ENCODE measurements at places on chromosomes 5 and 9. TPM values are rescaled to one million over a fixed set of nuclear protein-coding genes. Genes with fewer than 3 reads are reported as not detected.

DNA sequence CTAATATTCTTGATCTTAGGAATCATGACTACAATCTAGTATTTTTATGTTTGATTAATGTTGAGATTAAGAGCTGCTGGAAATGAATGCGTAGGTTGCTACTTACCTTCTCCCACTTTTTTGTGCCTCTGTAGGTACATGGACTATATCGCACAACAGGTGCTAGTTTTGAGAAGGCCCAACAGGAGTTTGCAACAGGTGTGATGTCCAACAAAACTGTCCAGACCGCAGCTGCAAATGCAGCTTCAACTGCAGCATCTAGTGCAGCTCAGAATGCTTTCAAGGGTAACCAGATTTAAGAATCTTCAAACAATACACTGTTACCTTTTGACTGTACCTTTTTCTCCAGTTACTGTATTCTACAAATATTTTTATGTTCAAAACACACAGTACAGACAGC lies 115.0 kb downstream of the SCAMP1 start:
- DNase-seq, result no peak

DNA sequence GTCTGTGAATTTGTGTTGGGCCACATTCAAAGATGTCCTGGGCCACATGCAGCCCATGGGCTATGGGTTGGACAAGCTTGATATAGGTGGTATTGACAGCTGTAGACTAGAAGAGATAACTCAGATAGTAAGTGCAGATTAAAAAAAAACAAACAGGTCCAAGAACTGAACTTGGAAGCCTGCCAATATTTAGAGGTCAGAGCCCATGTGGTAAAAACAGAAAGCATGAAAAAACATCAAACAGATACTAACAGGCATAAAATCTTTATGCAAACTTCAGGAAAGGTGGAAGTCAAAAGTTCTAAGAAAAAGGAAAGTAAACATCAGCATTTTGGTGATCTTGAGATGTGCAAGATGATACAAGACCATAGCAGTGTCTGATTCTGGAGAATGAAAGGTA lies 155.1 kb upstream of the NR4A3 start:
- no peak for DNase-seq

DNA sequence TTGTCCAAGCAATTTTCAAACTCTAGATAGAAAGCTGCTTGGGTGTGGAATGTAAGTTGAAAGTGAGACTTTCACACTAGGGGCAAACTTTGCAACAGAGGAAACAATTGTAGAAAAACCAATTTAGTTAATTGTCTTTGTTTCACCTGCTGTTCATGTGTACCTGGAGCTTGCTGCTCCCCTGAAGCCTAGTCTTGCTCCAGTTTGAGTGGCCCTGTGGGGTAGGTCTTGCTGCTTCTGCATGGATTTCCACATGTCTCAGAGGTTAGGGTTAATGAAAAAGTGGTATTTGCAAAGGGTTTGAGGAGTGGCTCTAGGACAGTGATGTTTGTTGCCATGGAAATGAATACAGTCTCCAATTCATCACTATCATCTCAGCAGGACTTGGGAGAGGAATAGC lies 182.2 kb downstream of the FSTL4 start:
- no peak for DNase-seq

GRCh38 chr9:121650217-121651007 lies 1.0 kb upstream of the DAB2IP start:
- peak; percentile 84 for DNase-seq

DNA sequence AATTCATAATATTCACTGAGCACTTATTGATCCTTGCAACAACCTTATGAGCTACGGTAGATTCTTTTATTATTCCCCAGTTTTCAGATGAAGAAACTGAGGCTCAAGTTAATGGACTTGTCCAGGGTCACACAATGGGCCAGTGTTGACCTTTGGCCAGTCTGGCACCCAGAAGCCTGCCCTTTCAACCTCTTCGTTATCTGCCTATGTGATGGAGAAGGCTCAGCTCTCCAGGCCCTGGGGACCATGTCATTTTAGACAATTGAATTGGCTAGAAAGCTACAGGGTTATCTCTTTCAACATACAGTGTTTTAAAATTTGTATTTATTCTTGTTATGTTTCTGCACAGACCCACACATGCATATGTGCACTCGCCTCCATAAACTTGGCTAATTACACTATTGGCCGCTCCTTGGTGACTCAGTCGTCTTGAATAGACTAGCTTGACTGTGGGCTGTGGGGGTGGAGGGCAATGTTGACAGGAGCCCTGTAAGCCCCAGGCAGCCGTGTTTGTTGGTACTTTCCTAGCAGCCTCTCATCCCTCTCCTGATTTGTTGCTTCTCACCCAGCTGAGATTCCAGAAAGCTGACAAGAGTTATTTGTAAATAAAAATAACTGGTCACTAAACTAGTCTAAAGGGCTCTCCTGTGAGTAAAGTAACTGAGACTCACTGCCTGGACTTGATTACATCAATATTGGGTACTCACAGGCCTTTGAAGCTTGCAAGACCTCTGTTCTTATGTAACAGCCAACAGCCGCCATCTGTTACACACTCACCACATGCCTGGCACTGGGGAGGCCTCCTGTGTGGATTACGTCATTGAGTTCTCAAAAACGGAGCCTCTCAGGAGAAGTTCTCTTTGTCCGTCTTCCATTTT lies 8.5 kb upstream of the ANGPTL2 start:
- no peak for DNase-seq

- no peak for DNase-seq
These were observed 125.8 kb downstream of the GALNT10 start for GRCh38 chr5:154316223-154316935.

DNA sequence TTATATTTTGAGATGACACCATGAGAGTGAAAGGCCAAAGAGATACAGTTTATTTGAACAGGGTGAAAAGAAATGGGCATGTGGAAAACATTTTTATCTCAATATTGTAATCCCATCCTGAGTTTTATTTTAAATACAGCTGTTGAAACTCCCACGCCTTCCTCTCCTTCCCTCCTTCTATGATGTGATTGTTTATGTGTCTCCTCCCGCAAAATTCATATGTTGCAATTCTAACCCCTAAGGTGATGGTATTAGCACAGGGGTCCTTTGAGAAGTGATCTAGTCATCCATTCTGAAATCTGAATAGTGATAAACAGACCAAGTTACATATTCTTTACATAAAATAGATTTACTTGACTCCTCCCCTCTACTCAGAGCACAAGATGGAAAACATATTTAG lies 1275.4 kb upstream of the C9orf72 start:
- DNase-seq, result no peak

- no peak for DNase-seq
These were observed 61.7 kb downstream of the LIFR start for GRCh38 chr5:38494763-38495162.

The TOR1B gene
- total RNA-seq, result 12.2 TPM

The RNF183 gene
- not detected for total RNA-seq

The GRM6 gene
- not detected for total RNA-seq

The PCDHB12 gene
- 2.5 TPM for total RNA-seq
